AG04450 (cell line): ENCODE measurements at places on chromosomes 16 and 17.

DNA sequence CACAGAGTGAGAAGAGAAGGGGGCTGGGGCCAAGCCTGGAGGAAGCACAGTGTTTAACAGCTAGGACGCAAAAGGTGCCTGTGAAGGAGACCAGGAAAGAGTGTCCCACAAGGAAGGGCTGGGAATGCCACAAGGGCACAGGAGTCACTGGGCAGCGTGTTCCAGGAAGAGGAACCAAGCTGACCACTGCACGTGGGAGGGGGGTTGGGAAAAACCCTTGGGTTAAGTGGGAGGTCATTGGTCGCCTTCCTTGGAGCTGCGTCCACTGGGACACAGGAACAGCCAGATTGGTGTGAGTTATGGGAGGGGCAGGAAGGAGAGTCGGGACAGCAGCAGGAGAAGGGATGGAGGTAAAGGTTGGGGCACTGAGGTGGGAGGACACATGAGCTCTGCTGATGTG lies 12.9 kb downstream of the TTYH2 start:
- DNase-seq, result no peak

DNA sequence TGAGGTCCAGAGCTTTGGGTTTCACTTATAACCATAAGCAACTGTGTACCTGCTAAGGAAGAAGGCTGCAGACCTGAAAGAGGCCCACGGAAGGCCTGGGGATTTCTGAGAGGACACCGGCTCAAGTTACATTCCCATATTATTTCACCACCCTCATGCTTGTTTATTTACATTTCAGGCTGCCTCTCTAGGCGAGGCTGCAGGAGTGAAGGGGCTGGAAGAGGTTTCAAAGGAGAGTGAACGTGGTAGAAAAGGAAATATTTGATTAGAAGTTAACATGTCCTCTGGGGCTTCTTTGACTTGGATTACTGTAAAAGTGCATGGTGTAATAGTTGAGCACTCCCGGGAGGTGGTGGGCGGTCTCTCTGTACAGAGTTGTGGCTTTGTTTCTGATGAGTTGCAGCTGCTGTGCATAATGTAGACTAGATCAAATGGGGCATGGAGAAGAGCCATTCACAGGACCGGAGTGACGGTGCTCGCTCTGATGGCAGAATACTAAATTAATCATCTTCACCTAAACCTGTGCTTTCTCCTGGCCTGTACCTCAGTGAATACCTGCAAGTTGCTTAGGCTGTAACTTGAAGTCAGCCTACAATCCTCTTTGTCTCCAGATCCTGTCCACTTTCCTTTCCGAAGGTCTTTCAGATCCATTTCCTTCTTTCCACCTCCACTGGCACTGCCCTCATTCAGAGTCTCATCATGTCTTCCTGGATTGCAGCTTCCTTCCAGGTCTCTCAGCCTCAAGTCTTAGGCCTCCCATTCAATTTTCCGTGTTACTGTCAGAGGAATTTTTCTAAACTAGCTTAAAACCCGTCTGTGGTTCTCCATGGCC lies 1.9 kb upstream of the CPD start:
- peak; percentile 65 for DNase-seq

DNA sequence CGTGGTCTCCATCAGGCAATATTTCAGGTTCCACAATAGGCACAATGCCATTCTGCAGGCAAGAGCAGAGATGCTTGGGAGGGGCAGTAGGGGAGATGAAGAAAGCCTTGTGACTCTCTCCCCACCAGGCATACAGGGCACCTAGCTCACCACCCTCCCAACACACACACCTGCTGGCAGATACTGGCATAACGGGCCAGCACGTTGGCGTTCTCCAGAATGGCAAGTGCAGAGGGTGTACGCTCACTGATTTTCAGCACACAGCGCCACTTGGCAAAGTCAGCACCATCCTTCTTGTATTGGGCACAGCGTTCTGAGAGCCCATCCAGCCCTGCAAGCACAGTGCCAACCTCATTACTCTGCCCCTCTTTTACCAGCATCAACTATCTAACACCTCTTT lies 2.2 kb downstream of the ALDOC start:
- no peak for DNase-seq

- no peak for DNase-seq
Measured at GRCh38 chr17:41992576-41992975, 24.7 kb downstream of the DNAJC7 start.

GRCh38 chr17:28946239-28946638 lies 5.1 kb downstream of the PHF12 start:
- DNase-seq, result no peak

GRCh38 chr17:50946223-50946890 lies 80.2 kb upstream of the TOB1 start:
- DNase-seq, result no peak

GRCh38 chr16:87207965-87208364 lies 109.2 kb downstream of the C16orf95 start:
- no peak for DNase-seq

DNA sequence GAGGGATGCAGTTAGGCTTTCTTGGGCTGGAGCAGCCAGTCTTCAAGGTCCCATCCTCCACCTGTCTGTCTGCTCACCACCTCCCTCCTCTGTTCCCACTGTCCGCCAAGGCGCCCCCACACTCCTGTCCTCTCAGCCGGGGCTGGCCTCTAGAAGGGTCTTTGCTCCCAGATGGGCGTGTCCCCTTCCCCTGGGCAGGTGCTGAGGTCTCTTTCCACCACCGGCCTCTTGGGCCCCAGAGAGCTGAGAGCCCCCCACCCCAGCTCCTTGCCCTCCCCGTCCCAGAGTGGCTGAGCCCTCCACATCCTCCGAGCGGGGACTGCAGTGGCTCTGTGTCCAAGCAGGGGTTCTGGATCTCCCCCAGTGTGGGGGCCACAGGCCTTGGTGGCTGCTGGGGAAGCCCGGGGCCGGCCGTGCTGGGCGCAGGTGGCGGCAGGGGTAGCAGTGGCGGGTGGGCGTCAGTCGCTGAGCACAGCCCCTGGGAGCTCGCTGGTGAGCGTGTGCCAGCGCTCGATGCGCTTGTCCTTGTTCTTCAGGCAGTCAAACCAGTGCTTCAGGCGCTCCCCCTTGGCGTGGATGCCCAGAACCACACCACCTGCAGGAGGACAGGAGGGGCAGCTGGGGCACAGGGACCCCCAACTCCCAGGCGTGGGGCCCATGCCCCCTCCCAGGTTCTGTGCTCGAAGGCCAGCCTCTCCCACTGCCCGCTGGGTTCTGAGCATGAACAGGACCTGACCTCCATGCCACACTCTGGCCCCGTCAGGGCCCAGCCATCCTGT lies 9.8 kb downstream of the SCGB1C2 start:
- no peak for DNase-seq

DNA sequence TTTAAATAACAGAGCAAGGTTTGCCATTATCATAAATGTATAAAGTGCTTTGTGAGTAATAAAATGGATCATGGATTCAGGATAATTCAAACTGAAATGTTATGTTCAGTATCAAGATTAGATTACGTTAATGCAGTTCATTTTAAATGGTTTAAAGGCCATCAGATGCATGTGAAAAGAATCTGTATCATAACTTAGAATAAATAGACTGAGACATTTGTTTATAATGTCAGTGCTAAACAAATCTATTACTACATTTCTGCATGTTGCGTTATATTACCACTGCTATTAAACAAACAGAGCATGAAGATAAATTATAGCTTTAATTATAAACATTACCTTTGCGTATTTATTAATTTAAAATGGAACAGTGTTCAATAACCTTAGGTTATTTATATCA lies 160.2 kb downstream of the TOX3 start:
- no peak for DNase-seq

DNA sequence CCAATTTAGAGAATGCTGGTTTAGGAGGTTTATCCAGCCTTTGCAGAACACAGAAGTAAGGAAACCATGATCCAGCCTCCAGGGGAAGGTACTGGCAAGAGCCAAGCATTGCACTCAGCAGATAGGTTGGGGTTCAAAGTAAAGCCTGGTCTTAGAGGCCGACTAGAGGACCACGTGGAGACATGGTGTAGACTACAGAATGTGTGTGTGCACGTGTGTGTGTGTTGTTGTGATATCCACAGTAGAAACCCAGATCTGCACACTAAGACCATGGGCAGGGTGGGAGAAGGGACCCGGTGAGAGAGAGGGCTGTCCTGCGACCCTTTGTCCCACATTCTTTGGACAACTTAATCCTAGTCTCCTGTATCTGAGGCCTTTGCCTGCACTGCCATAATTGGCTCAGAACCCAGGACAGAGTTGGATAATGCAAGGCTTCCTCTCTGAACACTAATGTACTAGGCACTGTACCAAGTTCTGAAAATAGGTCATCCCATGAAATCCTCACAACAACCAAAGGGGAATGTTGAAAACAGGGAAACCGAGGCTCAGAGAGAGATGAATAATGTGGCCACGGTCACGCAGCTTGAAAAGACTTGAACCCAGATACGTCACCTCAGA lies 325.1 kb upstream of the HSBP1 start:
- DNase-seq, result no peak

DNA sequence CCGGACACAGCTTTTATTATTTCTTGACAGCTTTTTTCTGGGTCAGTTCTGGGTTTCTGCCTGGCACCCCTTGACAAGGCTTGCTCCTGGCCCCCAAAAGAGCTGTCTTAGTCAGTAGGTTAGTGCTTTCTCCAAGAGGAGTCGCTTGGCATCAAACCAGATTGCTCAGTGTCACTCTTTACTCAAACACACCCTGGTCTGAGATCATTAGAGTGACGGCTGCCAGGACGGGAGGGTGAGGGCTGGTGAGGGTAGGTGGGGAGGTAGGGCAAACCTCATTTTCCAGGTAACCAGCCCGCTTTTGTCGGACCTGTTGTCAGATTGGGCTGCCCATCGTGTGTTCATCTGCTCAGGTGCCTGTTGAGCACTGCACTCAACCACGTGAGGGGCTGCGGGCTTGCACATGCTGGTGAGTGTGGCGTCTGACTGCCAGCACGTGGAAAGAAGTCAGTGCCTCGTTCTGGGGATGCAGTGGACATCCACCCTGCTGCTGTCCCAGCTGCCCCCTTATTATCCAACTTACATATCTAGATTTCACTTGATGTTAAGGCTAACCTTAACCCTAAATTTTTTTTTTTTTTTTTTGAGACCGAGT lies 12.4 kb downstream of the TMEM94 start:
- DNase-seq, result no peak

GRCh38 chr16:87278191-87279093 lies 38.8 kb downstream of the C16orf95 start:
- peak; percentile 68 for DNase-seq

DNA sequence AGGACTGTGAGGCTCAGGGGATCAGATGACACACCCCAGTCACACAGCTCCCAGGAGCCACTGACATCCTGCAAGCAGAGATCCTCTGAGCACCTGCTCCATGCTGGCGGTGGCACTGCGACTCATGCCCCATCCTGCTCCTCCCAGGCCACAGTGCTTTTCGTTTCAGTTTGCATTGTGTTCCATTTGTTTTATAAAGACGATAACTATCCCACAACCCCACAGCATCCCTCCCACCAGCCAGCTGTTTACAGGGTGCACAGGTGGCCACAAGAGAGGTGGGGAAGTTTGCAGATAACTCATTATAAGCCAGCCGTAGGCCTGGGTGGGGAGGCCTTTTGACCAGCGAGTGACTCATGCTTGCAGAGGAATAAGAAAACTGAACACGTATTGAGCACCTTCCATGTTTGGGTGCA lies 28.2 kb downstream of the BCO1 start:
- no peak for DNase-seq

- no peak for DNase-seq
Measured at GRCh38 chr17:56521414-56522141, 71.9 kb upstream of the NOG start.

DNA sequence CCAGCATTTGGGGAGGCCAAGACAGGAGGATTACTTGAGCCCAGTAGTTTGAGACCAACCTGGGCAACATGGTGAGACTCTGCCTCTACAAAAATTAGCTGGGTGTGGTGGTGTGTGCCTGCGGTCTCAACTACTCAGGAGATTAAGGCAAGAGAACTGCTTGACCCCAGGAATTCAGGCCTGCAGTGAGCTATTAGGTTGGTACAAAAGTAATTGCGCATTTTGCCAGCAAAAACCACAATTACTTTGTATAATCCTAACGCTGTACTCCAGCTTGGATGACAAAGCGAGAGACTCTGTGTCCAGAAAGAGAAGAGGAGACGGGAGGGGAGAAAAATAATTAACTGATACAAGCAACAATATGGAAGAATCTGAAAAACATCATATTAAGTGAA lies 32.7 kb downstream of the YWHAE start:
- no peak for DNase-seq

DNA sequence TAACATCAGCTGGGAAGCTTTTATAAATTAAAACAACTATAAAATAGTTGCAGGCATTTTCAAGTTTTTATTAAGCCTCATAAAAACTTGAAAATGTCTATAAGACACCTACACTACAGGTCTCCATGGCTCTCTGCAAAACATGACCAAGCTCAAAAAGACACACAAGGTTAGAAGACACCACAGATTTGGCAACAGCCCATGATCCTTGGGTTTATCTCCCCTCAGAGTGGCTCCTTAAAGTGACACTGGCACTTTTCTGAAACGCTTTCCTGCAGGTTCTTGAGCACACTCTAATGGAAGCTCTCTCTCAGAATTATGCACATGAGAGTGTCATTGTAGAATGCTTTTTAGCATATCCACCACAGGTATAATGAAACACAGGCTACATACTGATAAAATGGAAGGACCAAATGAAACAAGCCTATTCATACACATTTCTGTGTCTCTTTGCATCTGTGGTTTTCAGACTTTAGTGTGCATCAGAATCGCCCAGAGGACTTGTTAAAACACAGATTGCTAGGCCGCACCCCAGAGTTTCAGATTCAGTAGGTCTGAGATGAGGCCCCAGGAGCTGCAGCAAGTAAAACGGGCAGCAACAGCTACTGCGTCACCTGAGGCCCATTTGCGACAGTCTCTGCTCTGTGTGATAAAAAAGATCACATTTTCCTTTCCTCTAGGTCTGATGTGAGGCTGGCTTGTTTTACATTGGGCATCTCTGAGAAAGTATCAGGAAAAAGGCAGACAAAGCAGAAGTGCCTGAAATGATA lies 75.0 kb upstream of the WSB1 start:
- DNase-seq, result no peak

DNA sequence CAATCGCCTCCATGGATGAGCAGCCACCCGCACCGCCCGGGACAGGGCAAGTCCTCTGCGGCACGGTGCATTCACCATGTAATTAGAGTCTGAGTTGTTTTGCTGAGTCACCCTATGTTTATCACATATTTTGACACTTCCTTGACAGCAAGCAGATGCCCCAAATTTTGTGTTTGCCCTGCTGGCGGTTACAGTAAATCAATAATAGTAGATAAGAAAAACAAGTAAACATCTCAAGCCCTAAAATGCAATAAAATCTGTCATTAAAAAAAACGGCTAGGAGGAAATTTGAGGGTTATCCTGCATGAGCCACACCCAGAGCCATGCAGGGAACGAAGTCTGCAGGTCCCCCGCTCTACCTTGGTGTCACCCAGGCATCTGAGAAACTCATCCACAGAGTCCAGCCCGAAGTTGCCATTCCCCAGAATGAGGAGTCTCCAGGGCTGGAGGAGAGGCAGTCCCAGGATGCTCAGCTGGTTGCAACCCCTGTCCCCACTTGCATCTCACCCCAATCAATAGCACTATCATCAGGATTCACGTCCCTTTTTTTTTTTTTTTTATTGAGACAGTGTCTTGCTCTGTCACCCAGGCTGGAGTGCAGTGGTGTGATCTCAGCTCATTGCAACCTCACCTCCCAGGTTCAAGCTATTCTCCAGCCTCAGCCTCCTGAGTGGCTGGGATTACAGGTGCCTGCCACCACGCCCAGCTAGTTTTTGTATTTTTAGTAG lies 16.5 kb upstream of the ST6GALNAC1 start:
- DNase-seq, result no peak

GRCh38 chr16:59849716-59850115 lies 1115.6 kb upstream of the GOT2 start:
- DNase-seq, result no peak

- DNase-seq, result peak; percentile 73
Measured at GRCh38 chr16:85234310-85235204, 122.3 kb upstream of the CIBAR2 start.

- peak; percentile 16 for DNase-seq
Measured at GRCh38 chr17:77887464-77888241, 70.8 kb upstream of the TNRC6C start.
